Esophagus mucosa (tissue), 1 donor: ENCODE measurements at places on chromosomes 7 and 10.

DNA sequence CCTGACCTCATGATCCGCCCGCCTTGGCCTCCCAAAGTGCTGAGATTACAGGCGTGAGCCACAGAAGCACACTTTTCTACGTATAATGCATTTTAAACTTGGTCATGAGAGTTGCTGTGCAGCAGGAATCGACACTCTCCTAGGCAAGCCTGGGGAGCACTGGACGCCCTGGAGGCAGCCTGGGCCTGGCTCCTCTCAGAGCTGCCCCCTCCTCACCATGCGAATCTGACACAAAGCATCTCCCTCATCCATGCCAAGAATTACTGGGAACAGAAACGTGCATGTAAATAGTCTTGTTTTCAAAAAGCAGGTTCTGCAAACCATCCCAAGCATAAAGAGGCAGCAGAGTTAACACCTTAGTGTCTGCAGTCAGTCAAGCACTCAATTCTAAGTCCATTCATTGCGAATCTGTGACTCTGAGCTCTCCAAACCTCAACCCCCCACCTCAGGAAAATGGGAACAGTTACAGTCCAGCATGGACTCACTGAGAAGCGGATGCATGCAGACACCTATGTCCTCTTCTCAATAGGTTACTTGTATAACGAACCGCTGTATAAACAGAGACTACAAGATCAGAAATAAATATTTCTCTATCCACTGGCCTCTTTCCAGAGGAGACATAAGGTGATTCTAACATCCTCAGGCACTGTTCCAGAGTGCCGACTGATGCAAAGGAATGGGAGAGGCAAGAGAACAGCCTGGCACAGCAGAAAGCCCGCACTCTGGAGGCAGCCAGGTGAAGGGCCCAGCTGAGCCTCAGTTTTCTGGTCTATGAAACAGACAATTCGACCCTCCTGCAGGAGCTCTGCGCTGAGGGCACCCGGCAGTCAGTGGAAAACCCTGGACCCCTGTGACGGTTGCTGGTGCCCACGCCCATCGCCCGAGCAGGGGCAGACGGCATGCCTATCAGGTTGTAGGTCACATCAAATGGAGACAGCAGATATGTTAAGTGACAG lies 68.9 kb downstream of the MAD1L1 start:
- ATAC-seq, result no peak

- ATAC-seq, result no peak
These were observed 5.6 kb downstream of the RHBDD2 start for GRCh38 chr7:75884476-75884875.

DNA sequence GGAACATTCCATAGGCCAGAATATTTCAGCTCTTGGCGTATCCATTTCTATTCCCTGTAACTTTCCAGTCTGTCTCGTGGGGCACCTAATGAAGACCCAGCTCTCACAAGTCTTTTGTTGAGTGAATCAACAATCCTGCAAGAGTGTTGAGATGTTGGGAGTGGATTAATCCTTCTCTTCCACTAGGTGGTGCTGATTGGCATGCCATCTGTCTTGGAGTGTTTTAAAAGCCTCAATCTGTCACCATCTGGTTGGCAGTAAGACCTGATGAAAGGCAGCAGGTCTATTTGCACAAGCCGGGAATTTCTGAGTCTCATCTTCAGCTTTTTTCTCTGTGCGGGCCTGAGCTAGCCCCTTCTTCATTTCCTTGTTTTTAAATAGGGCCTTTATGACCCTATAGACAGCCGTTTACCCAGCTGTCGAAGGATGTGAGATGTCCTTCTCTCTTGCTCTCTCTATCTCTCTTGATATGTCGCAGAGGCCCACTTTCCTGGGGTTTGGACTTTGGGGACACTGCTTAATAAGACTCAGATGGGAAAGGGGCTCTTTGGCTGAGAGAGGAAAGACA lies 180.5 kb downstream of the ZNF365 start:
- peak; percentile 36 for ATAC-seq

DNA sequence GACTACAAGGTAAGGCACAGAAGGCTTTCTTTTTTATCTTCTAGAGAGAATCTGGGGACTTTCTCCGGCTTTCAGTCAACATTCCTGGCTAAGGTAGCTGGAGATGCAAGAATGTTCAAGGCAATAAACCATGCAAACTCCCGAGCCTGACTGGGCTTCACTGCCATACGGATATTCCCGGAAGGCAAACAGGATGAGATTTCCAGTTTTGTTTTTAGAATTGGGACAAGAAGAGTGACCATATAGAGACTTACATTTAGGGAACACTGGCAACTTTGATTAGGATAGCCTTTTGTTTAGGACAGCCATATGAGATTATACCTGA lies 269 bp downstream of the CALD1 start:
- no peak for ATAC-seq

- no peak for ATAC-seq
These were observed 7.7 kb downstream of the USP6NL start for GRCh38 chr10:11603741-11604140.

DNA sequence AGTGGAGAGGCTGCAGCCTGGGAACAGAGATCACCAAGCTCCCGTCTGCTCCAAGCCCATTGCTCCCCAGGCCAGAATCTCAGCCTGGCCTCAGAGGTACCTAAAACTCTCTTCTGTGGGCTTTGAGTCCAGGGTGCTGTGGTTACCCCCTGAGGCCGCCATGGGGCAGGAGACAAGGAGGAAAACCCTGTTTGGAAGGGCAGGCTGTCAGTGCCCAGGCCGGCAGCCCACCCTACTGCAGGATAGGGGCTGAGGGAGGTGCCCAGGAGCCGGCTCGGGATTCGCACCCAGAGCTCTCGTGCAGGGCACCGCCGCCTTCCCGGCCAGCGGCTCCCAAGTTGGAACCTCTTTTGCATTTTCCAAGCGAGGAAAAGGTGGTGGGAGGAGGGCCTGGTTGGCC lies 24.5 kb downstream of the UNCX start:
- ATAC-seq, result no peak

- ATAC-seq, result no peak
These were observed 184.5 kb downstream of the ADAM12 start for GRCh38 chr10:126203746-126204145.

DNA sequence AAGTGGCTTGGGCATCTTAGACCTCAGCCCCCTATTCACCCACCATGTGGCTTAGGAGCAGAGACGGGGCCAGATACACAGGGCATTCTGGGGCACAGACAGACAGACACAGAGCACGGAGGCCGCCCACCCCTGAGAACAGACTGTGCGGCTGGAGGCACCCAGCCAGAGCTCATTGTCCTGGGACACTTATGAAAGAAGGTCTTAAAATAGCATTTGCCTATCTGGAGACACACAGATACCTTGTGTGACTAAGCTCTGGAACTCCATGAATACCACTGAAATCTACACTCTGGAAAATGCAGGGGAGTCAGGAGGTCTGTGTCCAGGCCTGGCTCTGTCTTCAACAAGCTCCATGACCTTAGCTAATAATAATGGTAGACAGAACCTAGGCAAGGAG lies 41.4 kb upstream of the ADO start:
- ATAC-seq, result no peak

DNA sequence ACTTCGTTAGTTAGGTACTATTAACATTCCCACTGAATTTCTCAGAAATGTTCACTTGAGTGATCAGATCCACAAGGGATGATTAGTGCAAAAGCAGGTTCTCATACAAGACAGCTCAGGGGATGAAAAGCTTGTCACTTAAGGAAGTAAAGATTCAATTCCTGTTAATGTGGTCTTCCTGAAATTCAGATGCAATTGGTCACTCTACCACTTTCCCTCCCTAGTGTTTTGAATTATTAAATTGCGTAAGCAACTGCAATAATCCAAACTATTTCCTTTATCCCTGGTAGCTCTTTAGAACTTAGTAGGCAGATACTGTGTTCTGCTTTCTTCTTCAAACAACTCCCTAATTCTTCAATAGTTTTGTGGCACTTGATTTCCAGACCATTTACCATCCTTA lies 121.4 kb downstream of the MAGI2 start:
- ATAC-seq, result no peak

DNA sequence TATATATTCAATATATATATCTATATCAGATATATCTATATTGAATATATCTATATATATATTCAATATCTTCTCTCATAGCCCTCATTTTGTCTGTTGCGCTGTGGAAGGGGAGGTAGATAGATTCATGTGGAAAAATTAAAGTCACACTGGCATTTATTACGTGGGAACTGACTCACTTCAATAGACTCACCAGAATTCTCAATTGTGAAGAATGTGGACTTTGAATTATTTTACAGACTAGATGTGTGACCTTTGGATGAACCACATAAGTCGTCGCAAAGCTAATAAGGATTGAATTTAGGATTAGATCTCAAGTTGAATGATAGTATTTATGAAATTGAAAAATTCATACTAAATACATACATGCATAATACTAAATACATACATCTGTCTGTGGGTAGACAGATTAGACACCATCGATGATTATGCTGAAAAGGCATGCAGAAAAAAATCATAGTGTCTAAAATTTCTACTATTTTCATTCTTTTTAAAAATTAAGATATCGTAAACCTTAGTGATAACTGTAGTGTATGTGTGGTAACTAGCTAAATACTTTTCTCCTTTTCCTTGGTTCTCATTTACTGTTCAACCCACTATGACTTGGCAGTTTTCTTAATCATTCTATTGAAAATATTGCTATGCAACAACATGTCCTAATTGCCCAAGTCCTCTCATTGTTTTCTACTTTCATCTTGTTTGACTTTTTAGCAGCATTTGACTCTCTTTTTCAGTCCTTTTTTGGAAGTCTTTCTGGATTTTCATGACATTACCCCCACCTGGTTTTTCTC lies 61.8 kb upstream of the A1CF start:
- no peak for ATAC-seq

DNA sequence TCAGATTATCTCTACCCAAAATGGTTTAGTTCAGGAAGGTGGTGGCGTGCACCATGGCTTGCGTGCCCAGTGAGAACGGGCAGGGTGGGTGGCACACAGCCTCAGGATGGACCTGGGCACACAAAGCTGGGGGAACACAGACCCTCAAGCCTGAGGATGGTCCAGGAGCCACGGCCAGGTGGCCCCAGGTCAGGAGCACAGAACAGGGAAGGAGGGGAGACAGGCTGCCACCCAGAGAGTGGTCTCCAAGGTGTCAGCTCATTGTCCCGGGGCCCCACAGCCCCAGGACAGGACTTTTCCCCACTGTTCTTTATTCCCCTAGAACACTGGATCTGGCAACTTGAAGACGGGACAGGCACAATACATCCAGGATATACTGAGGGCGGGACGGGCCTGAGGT lies 75.6 kb upstream of the MGMT start:
- no peak for ATAC-seq

GRCh38 chr10:86265236-86265894 lies 101.2 kb downstream of the GRID1 start:
- ATAC-seq, result no peak

DNA sequence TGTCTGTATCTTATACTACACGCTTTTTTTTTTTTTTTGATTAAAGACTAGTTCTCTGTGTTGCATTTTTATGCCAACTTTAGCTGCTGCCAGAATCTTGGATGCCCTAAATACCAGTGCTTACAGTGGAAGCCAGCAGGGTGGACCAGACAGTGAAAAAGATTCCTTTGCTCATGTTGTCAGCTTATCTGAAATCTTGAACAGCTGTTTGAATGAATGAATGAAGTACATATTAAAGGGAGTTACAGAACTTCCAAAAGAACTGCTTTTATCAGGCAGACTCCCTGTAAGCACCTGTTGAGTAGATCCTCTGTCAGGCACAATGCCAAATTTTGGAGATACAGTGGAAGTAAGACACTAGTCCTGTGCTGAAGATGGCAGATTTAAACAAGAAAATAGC lies 184.9 kb downstream of the PPP1R9A start:
- ATAC-seq, result no peak

DNA sequence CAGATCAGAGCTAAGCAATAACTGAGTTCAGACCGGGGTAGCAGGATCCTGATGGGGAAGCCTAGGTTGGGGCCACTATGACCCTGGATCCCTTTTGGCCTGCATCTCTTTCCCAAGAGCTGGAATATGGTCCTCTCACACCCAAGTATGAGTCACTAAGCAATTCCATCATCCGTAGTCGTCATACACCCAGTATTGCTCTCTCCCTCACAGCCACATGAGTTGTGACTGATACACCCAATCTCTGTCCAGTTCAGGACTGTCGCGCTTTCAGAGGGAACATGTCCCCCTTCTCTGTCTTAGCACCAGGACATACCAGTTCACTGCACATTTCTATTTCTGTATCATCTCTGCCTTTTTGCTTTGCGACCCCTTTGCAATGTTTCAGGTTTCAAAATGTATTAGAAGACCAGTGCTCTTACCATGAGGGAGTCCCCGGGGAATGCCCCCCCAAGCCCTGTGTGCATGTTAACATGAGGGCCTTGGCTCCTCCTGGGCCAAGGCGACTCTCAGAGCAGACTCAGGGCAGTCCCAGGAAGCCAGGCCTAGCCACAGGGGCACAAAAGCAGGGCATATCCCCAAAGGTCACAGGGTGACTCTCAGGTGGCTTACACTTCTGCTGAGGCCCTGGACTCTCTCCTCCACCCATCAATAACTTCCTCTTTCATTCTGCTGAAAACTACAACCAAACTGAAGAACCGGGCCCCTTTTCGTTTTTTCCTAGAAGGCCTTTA lies 75.3 kb upstream of the SAMD8 start:
- ATAC-seq, result peak; percentile 34

- ATAC-seq, result no peak
These were observed 42.7 kb downstream of the NPTX2 start for GRCh38 chr7:98659756-98660155.

DNA sequence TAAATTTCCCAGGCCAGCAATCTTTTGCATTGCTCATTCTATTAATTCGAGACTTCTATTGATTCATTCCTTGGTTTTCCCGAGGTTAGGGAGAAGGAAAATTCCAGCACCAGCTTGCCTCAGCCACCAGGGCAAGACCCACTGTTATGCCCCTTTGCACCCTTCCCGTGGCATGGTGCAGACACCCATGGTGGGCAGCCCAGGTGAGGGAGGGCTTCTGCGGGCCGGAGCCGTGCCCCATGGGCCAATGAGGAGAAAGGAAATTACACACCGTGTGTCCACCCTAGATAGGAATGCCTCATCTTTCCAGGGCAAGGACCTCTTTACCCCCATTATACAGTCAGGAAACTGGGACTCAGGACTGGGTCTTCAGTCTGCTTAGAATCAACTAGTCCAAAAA lies 4.5 kb upstream of the GRID1 start:
- ATAC-seq, result no peak

GRCh38 chr7:44265728-44266127 lies 59.7 kb downstream of the CAMK2B start:
- ATAC-seq, result no peak

DNA sequence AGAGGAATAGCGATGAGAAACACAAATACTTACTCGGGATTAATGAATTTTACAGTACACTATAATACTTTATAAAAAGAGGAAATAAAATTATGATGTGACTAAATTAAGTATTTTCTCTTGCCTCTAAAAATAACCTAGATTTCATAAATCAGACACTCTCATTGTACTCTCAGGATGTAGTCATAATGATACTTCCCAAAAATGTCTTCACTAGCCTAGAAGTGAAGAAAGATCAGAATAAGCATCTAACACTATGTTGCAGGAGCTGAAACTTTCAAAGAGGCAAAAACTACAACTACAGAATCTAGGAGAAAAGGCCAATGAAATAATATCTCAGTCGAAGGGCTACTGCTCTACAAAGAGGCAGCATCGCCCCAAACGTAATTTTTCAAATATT lies 49.4 kb downstream of the DNAJC1 start:
- no peak for ATAC-seq
